ENCODE measurements at places on chromosomes 13 and 19.

DNA sequence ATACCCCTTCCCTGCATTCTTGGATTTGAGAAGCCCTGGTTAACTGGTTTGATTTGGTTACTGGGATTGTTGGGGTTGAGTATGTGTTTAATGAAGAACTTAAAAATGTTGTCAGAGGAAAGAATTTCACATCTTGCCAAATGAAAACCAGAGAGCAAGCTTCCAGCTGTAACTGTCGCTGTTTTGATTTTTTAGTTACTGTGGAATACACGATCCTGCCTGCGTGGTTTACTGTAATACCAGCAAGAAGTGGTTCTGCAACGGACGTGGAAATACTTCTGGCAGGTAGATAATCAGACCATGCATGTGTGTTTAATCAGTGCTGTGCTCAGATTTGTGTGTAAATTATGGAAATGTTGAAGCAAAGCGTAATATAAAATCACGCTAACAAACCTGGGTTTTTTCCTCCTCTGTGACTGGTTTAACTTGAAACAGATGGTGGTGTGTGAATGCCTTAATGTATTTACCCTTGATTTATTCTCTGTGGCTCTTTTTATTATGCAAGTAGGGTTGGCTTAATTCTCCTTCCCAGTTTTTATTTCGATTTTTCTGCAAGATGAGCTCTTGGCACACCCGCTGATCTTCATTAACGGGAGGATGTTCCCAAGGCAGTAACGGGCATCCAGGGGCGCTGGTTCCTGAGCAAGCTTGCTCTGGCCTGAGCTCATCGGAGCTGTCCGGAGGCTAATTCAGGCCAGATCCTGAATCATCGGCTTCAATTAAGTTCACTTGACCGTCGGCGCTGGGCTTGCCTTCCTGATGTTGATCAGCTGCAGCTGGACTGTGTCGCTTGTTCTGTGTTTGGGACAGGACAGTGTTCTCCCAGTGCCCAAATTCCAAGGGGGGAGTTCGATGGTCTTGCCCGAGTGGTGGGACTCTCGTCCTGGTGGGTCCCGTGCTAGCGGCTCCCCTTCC lies 16.0 kb downstream of the UPF1 start:
- DNase-seq = peak; percentile 89

DNA sequence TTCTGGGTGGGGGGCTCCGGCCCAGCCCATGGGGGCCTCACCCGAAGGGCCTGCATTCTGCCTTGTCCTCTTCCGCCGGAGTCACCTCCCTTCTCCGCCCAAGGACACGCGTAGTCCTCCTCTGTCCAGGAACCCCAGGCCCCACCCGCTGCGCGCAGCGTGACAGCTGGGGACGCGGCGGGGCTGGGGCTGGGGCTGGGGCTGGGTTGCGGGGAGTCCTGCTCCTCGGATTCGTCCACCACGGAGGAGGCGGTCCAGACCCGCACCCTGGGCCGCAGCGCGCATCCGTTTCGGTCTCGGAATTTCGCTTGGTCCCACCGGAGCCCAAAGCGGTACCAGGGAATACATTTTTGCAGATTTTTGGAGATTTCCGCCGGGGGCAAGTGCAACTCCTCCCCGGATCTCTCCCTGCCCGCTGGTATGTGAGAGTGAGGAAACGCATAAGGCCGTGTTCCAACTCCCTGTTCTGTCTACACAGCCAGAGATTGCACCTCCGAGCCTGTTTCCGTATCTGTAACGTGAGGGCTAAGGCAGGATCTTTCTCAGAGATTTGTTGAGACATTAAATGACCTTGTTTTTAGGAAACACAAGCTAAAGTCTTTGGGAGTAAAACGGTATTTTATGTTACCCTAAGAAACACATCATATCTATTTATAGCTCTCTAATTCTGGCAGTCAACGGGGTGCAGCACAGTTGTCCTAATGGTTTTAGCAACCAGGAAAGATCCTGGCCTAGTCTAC lies at the start of gene COX7A1:
Gene COX7A1, minus strand, starts transcription at position 96 of the 740 bp plus-strand sequence. Its CDS starts 40 bp downstream, at position 56.
- DNase-seq = no peak

DNA sequence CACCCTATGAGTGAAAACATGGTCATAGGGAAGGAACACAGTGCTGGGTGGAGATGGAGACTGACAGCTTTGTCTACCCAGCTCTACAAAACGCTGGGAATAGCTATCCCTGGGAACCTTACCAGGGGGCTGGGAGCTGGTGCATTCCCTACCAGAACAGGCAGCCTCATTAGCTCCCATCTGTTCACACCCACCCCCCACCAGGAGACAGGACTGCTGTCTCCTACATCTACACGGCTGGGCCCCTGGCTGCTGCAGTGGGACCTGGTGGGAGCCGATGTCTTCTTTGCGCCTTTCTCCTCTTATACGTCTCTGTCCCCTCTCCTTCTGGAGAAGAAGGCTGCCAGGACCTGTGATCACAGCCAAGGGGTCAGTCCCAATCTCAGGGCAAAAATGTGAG lies 90.8 kb downstream of the UQCRFS1 start:
- DNase-seq = no peak

DNA sequence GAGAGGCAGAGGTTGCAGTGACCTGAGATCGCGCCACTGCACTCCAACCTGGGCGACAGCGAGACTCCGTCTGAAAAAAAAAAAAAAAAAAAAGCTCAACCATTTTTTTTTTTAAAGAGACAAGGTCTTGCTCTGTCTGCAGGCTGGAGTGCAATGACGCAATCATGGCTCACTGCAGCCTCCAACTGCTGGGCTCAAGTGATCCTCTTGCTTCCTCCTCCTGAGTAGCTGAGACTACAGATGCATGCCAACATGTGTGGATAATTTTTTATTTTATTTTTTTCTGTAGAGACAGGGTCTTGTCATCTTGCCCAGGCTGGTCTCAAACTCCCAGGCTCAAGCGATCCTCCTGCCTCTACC lies 10.3 kb downstream of the EHD2 start:
- DNase-seq = no peak

DNA sequence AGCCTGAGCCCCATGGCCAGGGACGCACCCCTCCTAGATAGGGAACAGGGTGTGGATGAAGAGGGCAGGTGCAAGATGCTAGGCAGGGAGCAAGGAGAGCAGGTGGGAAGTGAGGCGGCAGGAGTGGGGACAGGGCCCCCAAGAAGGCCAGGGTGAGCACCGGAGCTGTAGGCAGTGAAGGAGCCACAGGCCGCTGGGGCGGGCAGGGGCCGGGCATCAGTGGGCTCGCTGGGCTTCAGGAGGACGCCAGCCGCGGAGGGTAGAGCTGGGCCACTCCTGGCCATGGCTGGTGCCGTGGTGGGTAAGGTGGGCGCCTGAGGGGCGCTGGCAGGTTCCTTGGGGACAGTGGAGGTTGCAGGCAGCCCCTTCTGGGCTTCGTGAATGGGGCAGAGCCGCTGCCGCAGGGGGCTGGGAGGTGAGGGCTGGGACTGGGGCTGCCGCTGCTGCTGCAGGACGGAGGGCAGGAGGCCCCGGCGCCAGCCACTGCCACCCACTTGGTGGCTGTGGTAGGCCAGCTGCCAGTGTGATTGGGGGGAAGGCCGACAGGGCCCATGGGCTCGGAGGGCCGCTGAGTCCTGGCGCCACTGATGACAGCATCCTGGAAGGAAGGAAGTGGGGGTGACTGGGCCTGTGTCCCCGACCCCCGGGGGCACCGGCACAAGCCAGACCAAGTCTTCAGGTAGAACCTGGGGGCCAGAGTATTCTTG lies 2.1 kb downstream of the NKPD1 start:
- DNase-seq = no peak

- no peak for DNase-seq
Measured at GRCh38 chr19:56076498-56076897, 44.6 kb downstream of the ZNF787 start.

GRCh38 chr13:29170436-29171082 lies 350.4 kb downstream of the MTUS2 start:
- no peak for DNase-seq

DNA sequence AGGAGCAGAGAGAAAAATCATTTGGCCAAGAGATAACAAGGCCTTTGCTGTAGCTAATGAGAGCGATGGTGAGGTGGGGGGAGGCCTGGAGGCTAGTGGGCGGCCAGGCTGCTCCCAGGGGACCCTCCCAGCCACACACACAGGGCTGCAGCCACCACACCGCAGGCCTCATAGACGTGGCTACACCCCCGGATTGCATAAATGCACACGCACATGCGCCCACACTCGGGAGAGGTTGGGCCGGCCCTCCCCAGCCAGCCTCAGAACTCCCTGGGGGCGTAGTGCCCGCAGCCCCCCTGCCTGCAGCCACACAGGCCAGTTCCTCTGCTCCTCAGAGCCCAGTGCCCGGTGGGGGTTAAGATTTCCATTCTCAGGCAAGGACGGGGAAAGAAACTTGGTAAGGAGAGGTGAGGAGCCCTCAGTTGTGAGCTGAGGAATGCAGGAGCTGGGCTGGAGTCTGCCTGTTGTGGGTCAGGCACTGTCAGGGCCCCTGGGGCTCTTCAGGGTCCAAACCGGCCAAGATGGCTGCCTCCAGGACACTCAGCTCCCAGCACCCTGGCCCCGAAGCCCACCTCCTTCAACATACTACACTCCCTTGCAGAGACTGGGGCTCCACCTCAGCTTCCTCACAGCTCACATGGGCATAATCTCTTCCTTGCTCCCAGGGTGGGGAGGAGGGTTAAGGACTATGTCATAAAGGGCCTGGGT lies 8.0 kb downstream of the PTH2 start:
- DNase-seq = no peak

GRCh38 chr13:101951114-101951513 lies 450.7 kb downstream of the FGF14 start:
- DNase-seq = no peak

DNA sequence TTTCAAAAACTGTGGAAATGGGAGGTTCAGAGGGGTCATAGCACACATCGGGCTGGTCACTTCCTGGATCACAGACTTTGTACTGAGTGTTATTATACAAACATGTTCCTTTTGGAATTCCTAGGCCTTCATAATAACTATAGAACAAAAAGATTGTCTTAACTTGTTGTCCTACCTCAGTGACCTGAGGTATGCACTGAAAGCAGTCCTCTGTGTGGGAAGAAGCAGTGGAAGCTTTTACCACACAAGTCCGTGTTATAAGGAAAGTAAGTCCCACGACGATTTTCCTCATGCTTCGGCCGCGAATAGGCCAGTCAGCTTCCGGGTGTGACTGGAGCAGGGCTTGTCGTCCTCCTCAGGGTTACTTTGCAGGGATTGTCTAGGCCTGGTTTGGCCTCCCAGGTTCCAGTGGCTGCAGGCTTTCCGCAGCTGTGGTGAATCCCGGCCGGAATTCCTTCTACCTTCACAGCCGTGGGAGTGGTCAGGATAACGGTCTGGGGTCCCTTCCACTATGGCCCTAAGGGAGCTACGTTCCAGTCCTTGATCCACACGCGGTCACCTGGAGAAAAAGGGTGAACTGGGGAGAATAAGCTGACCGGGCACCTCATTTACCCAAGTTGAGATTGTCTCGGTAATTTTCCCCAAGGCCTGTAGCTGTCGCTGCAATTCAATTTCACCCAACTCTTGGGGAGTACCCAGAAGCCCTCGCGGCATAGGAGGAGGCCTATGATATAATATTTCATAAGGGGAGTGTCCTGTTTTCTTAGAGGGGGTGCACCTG lies 16.0 kb downstream of the NAPSA start:
- no peak for DNase-seq

DNA sequence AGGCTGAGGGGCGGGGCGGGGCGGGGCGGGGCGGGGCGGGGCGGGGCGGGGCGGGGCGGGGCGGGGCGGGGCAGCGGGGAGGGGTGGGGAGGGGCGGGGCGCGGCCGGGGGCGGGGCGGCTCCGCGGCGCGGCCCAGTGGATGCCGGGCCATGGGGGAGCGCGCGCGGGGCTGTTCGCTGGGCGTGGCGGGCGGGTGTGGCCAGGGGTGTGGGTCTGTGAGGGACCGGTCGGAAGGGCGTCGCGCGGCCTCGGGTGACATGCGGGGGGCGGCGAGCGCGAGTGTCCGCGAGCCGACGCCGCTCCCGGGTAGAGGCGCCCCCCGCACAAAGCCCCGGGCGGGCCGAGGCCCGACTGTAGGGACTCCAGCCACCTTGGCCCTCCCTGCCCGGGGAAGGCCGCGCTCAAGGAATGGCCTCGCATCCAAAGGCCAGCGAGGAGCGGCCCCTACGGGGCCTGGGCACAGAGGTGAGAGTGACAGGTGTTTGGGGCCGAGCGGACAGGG lies at the start of gene ZFP28:
Gene ZFP28, plus strand, starts transcription at position 188 of the 503 bp plus-strand sequence. Its CDS starts 71 bp downstream, at position 259.
- DNase-seq = no peak

- DNase-seq = peak; percentile 92
Measured at GRCh38 chr13:33178209-33178840, 107.2 kb downstream of the STARD13 start.

DNA sequence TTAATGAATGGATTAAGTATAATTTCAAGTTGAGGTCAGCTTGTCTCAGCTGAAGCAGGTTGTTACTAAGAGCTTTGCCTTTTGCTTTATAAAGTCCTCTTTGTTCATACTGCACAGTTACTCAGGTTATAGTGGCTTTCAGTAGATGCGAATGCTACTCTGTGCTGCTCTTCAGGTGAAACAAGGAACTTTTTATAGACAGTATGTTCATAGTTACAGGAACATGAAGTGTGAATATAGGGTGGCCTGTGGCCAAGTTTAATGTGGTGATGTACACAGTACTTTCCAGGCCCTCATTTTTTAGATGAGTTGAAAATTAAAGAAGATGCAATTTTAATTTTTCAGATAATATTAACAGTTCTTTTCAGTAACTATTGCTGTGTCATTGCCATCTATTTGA lies 20.8 kb downstream of the SUGT1 start:
- no peak for DNase-seq

GRCh38 chr19:55070466-55071128 lies 5.1 kb upstream of the EPS8L1 start:
- DNase-seq = no peak

DNA sequence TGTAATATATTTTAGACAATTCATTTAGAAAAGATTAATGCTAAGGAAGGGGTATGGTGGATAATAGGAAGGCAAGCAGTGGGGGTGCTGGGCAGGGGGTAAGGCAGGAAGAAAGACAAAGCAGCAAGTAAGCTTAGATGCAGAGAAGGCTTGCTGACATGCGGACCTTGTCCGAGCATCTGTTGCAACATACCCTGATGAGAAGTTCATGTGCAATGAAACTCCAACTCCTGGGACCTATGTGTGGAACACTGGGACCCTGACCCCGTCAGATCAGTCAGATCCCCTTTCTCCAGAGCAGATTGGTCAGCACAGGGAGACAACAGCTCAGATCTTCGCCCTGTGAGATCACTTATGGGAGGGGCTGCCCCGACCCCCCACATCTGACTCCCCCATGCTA lies 71.3 kb upstream of the ZNF599 start:
- no peak for DNase-seq

- DNase-seq = no peak
Measured at GRCh38 chr13:33279414-33280278, 5.9 kb downstream of the STARD13 start.

- DNase-seq = no peak
Measured at GRCh38 chr19:57105976-57106721, 13.6 kb upstream of the USP29 start.
